Upper lobe of right lung (tissue), 1 donor: ENCODE measurements at places on chromosomes 1 and 21. TPM values are rescaled to one million over a fixed set of nuclear protein-coding genes. Genes with fewer than 3 reads are reported as not detected.

DNA sequence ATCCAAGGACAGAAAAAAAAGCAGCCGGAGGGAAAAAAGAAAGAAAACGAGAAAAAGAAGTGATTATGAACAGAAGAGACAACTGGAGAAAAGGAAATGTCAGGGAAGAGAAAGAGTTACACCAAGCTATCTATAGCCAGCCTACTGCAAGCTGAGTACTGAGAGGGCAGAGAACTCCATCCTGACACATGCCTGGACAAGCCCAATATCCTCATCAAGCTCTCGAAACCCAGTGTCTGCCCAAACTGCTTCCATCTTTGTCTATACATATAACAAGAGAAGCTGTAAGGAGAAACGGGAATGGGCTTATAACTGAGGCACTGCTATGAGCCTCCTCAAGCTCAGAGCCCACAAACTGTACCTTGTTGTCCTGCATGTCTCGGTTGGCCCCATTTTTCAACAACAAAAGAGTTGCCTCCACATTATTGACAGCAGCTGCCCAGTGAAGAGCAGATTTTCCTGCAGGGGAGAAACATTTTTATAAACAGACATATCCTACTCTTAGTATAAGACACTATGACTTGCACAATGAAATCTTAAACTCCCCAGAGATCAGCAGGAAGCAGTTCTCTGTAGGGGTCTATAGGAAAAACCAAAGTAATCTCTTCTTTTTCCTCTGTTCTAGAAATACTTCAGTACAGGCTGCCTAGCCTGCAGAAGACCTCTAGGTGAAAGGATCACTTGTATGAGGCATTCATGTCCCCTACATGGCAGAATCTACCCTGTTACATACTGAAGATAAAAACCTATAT lies 21.2 kb upstream of the ADAM30 start:
- no peaks in the 10 kb centered on the region for H3K27me3 ChIP-seq
- H3K4me1 ChIP-seq = no peaks in the 10 kb centered on the region
- peaks cover 95% of the 10 kb centered on the region for H3K36me3 ChIP-seq
- no peak overlapping the region for H3K4me3 ChIP-seq
- H3K27ac ChIP-seq = no peak overlapping the region

DNA sequence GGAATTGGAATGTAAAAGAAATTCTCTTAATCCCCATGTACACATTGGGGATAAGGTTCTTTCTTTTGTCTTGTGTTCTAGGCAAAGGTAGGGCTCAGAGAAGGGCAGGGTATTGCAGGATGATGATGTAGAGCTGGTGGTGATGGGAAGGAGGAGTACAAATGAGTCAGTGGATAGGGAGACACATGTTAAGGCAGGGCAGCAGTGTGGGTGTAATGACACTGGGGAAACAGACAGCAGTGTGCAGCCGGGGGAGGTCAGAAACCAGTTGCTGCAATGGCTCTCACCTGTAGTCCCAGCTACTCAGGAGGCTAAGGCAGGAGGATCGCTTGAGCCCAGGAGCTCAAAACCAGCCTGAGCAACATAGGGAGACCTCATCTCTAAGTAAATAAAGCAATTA lies 5.1 kb downstream of the NLRP3 start:
- H3K27ac ChIP-seq = no peak overlapping the region
- H3K36me3 ChIP-seq = no peaks in the 10 kb centered on the region
- no peak overlapping the region for H3K4me3 ChIP-seq
- peaks cover 3% of the 10 kb centered on the region for H3K4me1 ChIP-seq
- no peak for DNase-seq

CLEC20A gene
- not detected for total RNA-seq

DNA sequence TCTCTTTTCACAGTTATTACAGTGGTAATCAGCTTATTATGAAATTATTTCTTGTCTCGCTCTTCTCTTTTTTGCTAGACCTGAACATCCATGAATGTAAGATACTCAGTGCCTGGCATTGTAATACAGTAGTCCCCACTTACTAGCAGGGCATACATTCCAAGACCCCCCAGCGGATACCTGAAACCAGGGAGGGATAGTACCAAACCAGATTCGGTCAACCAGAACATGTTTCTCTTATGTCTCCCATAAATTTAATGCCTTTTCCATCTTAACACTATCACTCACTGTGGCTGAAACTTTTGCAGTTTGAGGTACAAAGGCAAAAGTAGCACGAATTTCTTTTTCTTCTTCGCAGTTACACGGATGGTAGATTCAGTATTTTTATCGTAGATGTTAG lies 24.6 kb upstream of the B3GALT2 start:
- H3K36me3 ChIP-seq = peaks cover 6% of the 10 kb centered on the region
- H3K4me1 ChIP-seq = no peaks in the 10 kb centered on the region
- no peak for DNase-seq
- no peak overlapping the region for H3K27ac ChIP-seq
